ENCODE measurements at places on chromosomes 6 and 20. TPM values are rescaled to one million over a fixed set of nuclear protein-coding genes. Genes with fewer than 3 reads are reported as not detected.

Gene C6orf163
- 2.1 TPM for total RNA-seq

Gene FRMD1
- total RNA-seq, result not detected

Gene TMC2
- not detected for total RNA-seq

Gene DDX43
- total RNA-seq, result 0.75 TPM

Gene RHAG
- total RNA-seq, result not detected

Gene COL9A3
- 0.19 TPM for total RNA-seq

Gene C2
- total RNA-seq, result 0.19 TPM

Gene KIFC1
- 8.0 TPM for total RNA-seq

Gene UST
- 3.4 TPM for total RNA-seq

Gene ZSCAN9
- 14.7 TPM for total RNA-seq

Gene CCR6
- not detected for total RNA-seq

Gene SNX5
- 88.6 TPM for total RNA-seq

Gene SSTR4
- not detected for total RNA-seq

Gene RIN2
- total RNA-seq, result 100 TPM

Gene COL21A1
- total RNA-seq, result 0.85 TPM

Gene PCSK2
- total RNA-seq, result not detected

Measured in endothelial cell of coronary artery (primary cell).